ENCODE measurements at places on chromosomes 1 and 21.
A peak's percentile ranks its signal among the peaks of the same experiment; 100 is the strongest.

DNA sequence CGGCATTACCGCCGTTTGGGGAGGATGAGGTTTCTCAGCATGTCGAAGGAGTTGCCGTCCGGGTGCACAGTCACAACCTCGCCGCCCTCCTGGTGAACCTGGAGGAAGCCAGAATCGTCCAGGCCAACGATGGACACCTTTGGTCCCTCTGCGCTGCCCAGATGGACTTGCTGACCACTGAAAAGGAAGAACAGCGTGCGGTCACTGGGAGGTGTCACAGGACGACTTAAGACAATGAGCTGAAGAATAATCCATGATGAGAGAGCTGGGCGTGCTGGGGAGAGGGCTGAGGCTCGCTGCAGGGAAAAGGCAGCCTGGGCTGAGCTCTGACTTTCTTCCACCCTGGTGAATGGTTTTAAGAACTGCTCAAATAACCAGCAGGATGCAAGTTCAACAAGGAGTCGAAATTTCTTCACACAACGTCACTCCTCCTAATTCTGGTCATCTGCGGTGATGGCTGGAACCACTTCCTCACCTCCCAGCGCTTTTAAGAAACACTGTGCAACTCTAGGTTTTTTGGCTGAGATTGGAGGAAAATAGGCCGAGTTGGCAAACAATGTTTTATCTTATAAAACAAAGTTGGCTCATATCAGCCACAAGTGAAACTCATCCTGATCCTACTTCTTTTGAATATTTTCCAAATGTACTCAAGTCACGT, 55.5 kb downstream of the SIM2 start:
- DNase-seq: no peak

- no peak for DNase-seq
Measured at GRCh38 chr1:229107972-229108371, 162.9 kb upstream of the RAB4A start.

- DNase-seq: no peak
Measured at GRCh38 chr1:93595266-93595665, 86.4 kb downstream of the BCAR3 start.

DNA sequence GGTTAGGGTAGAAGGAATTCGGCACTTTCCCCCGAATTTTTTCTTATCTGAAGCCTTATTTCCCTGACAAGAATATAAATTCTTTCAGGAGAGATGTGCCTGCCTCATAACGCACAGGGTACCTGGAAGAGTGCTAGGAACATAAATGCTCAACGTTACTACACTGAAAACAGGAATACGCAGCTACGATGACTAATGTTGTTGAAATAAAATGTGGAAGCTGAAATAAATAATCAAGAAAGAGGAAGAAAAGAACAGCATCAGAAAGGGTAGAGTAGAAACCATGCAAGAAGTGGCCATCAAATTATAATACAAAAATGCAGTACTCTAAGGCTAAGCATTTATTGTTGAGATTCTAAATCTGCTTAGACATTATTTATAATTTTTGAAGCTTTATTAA, 33.9 kb downstream of the SLC66A1 start:
- DNase-seq: peak; percentile 55

DNA sequence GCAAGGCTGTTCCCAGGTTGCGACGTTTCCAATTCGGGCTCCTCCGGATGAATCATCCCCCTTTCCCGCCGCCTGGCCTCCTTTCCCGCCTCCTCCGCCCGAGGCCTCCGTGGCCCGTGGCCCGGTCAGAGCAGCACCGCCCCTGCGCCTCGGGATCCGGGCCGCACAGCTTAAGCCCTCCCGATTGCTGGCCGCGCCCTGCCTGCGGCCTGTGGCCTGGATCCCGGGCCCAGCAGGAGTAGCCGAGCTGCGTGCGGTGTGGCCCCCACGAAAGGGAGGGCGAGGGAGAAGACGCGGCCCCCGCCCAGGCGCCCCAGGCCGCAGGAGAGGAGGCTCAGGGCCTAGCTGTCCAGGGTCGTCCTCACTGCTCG, 1.0 kb downstream of the TMEM200B start:
- no peak for DNase-seq

DNA sequence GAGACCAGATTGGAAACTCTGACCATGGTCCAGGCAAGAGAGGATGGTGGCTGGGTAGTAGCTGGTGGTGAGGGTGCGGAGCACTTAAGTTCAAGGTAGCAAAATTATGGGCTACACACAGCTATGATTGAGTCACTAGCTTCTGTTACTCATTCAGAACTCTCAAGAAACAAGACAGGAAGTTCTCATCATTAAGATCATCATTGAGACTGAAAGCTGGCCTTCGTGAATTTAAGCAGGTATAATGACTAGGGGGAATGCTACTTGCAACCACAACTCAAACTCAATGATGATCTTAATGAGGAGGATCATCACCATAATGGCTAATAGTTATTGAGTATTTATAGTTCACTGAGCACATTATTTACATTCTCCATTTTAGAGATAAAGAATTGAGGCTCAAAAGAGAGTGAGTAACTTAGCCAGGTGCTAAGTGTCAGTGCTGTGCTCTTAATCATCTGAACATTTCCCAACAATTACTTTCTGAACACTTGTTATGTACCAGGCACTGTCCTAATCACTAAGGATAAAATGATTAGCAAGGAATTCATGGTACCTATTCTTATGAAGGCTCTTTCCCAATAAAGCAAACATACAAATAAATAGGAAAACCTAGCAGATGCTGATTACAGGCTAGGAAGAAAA, 286.3 kb upstream of the C1orf105 start:
- no peak for DNase-seq

DNA sequence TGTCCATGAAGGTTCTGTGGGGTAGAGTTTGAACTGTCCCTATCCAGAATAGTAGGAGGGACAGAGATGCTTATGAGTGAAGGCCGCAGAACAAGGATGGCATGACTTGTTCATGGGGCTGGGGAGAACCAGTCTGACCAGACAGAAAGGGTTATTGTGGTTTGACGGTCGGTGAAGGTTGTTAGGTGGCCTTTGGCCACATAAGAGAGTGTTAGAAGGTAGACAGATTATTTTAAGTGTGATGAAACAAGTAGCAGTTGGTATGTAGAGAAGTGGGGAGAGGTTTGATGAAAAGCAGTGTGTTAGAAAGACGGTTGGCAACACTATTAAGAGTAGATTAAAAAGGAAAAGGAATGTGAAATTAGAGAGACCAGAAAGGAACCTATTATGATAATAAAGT, 355.1 kb downstream of the DISC1 start:
- DNase-seq: no peak

DNA sequence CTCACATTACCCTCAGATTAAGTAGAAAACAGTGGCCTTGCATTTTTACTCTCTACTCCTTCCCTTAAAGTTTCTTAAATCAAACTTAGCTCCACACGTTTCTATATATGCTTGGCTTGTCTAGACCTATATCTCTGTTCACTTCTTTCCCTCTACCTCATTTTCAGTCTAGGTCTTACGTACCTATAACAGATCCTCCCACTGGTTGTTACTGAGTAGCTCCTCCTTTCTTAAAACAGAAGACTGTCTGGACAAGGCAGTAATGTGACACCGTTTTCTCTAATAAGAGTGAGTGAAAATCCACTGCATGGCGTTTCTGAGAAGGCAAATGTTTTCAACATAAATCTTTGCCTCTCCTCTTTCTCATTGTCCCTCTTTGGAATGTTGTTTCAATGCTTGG, 211.7 kb upstream of the POGK start:
- DNase-seq: no peak

- no peak for DNase-seq
Measured at GRCh38 chr1:246878551-246878950, 53.2 kb downstream of the AHCTF1 start.

- no peak for DNase-seq
Measured at GRCh38 chr1:18632218-18632588, 1.6 kb downstream of the PAX7 start.

- DNase-seq: no peak
Measured at GRCh38 chr1:223654083-223654482, 11.4 kb downstream of the CAPN8 start.

- no peak for DNase-seq
Measured at GRCh38 chr1:107526524-107527198, 385.8 kb downstream of the NTNG1 start.

- peak; percentile 75 for DNase-seq
Measured at GRCh38 chr1:85109475-85109874, 61.2 kb upstream of the MCOLN3 start.

- DNase-seq: no peak
Measured at GRCh38 chr1:203128716-203129500, 1.4 kb downstream of the ADORA1 start.
